ENCODE measurements at places on chromosomes 3 and 15.

GRCh38 chr3:52774901-52775864, 2.2 kb upstream of the ITIH1 start:
- no peak for DNase-seq

DNA sequence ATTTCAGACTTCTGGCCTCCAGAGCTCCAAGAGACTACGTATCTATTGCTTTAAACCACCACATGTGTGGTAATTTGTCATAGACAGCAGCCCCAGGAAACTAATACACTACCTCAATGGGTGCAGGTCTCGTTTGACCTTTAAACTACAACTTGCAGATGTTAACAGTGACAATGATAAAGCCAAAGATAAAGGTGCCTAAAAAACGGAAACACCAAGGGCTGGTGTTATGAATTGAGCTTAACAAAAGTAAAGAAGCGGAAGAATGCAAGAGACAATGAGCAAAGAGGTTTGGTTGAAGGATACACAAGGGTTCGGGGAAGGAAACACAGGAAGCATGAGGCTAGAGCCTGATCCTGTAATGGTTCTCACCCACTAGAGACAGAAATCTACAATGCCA, 50.8 kb downstream of the RFTN1 start:
- DNase-seq: no peak

DNA sequence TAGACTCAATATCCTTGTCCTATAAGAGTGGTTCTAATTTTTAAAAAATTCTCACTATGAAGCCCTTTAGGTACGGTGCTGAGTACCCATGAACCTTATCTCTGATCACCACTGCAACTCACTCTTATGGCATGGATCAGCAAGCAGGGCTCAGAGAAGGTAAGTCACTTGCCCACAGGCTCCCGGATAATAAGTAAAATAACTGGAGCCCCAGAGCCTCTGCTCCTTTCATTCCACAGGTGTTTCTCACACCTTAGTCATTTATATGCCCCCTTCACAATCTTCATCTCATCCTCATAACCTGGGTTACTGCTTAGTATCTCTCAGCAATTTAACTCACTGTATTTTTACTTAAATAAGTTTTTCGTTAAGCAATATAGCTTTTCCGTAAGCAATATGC, 28.4 kb upstream of the AKAP13 start:
- DNase-seq: no peak

DNA sequence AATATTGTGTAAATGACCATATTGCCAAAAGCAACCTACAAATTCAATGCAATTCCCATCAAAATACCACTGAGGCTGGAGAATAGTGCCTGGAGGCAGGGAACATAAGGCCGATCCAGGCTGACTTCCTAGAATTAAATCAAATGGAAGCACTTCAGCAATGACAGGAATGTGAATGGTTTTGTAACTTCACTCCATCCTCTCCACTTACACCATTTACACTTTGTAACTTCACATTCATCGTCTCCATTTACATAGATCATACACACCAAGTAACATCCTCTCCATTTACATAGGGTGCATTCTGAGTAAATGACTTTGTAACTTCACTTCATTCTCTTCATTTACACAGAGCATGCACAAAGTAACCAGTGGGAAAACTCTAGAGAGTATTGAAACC, 11.6 kb downstream of the STRIT1 start:
- DNase-seq: no peak
